Activated T-cell treated with anti-CD3 and anti-CD28 coated beads, Interleukin-2, amount 50 U/mL, for 4 hours (primary cell): ENCODE measurements at places on chromosomes 4 and X.
A peak's percentile ranks its signal among the peaks of the same experiment; 100 is the strongest.

GRCh38 chr4:147590249-147590920 is 26.8 kb upstream of the TMEM184C start:
- peak; percentile 13 for DNase-seq

DNA sequence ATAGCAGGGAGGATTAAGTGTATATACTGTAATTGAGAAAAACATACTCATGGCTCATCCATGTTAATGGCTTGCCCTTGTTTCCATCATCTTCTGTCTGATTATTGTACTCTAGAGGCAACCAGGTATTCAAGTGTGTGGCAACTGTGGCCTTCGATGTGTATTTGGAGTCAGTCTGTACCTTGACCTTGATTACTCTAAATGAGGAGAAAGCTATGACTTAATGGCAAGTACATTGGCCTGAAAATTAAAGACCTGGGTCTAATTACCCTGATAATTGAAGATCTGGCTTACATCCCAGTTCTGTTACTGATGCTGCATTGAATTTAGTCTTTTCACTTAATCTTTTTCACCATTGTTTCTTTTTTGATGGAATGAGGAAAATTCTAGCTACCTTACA is 409.2 kb downstream of the CCSER1 start:
- DNase-seq, result no peak

DNA sequence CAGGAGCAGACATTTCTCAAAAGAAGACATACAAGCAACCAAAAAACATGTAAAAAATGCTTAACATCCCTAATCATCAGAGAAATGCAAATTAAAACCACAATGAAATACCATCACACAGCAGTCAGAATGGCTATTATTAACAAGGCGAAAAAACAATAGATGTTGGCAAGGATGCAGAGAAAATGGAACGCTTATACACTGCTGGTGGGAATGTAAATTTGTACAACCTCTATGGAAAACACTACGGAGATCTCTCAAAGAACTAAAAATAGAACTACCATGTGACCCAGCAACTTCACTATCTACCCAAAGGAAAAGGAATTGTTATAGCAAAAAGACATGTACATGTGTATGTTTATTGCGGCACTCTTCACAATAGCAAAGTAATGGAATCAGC is 71.5 kb downstream of the PPP4R3C start:
- DNase-seq, result no peak

DNA sequence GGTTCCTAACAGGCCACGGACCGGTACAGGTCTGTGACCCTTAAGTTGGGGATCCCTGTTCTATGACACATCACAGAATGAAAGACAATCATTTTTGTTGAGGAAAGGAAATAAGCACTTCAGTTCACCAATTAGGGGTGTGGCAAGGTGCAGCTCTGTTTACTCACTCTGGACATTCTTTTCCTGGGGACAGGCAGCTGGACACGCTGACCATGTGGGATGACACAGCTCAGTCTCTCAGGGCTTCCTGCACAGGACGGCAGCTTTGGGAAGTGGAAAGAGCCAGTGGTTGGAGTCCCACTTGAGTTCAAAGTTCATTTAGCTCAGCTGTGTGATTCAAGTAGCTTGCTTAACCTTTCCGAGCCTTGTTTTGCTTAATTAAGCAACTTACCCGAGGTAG is 55.7 kb downstream of the NDNF start:
- DNase-seq, result no peak

- no peak for DNase-seq
Observed at GRCh38 chr4:70452946-70453345, 19.1 kb upstream of the MUC7 start.

- no peak for DNase-seq
Observed at GRCh38 chr4:87196927-87197326, 23.5 kb downstream of the KLHL8 start.

- no peak for DNase-seq
Observed at GRCh38 chrX:5242091-5242790, 986.4 kb downstream of the NLGN4X start.

DNA sequence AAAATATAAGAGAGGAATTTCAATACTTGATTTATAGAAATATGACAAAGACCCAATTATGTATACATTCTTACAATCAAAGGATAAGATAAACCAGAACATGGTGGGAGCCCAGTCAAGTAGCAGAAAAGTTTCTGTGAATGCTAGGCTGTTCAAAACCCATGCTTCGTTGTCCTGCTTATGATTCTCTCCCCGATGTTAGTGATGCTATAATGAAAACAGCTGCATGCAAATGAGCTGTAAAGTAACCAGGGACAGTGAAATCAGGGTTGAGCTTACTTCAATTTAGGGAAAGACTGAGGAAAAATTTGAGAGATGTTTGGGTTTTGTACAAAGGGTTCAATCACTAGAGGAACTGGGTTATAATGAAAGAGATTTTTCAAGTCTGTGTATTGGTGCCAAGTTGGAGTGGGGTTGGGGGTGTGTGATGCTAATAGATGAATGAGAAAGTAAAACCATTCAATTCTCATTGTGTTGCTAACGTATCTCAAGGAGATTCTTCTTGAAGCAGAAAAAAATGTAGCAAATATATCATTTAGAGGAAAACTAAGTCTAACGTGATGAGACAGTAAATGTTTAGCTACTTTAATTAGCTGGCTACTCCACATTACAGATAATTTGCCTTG is 59.3 kb upstream of the PPP1R2C start:
- DNase-seq, result no peak

GRCh38 chr4:146486565-146486964 is 35.2 kb downstream of the SLC10A7 start:
- DNase-seq, result no peak

DNA sequence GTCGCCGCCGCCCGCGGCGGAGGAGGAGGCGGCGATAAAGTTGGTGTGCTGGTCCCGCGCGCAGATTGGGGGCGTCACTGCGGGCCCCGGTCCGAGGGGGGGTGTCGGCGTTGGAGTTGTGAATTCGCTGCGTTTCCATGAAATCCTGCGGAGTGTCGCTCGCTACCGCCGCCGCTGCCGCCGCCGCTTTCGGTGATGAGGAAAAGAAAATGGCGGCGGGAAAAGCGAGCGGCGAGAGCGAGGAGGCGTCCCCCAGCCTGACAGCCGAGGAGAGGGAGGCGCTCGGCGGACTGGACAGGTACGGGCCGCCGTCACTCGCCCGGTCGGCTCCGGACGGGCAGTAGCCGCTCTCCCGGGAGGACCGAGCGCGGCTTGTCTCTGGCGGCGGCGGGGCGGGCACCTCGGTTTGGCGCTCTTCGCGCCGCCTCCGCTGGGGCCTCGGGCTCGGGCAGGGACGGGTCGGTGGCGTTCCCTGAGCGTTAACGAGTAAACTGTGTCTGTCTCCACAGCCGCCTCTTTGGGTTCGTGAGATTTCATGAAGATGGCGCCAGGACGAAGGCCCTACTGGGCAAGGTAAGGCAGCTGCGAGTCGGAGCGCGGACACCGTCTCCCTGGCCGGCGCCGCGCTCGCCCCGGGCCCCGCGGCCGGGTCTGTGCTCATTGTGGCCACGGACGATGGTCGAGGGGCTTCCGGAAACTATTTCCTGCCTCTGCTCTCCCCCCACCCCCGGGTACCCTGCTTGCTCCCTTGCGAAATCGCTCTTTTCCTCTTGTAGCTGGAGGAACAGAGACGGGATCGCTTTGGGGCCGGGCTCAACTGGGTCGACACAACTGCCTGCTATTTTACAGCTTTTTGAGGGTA is 658 bp downstream of the KDM6A start:
- DNase-seq, result peak; percentile 45

DNA sequence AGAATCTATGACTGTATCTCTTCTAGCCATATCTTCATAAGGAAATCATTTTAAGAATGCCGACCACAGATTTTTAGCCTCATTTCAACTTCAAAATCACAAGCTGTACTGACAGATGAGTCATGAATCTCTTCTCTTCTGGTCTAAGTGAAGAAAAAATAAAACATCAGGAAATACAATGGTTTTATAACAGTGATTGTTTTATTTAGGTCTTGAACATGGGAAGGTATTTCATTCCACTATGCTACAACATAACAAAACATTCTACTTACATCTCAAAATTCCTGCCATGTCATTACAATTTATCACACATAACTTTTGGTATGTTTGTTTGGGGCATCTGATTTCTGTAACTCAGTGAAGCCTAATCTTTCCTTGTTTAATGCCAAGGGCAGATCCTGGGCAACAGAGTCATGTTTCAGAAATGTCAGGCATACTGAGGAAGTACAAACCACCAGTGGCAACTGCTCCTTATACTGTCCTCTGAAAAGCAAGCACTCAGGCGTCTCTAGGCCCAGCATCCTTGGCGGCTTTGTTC is 325.0 kb downstream of the PDHA2 start:
- no peak for DNase-seq

- DNase-seq, result no peak
Observed at GRCh38 chr4:36163198-36163597, 81.1 kb downstream of the ARAP2 start.

DNA sequence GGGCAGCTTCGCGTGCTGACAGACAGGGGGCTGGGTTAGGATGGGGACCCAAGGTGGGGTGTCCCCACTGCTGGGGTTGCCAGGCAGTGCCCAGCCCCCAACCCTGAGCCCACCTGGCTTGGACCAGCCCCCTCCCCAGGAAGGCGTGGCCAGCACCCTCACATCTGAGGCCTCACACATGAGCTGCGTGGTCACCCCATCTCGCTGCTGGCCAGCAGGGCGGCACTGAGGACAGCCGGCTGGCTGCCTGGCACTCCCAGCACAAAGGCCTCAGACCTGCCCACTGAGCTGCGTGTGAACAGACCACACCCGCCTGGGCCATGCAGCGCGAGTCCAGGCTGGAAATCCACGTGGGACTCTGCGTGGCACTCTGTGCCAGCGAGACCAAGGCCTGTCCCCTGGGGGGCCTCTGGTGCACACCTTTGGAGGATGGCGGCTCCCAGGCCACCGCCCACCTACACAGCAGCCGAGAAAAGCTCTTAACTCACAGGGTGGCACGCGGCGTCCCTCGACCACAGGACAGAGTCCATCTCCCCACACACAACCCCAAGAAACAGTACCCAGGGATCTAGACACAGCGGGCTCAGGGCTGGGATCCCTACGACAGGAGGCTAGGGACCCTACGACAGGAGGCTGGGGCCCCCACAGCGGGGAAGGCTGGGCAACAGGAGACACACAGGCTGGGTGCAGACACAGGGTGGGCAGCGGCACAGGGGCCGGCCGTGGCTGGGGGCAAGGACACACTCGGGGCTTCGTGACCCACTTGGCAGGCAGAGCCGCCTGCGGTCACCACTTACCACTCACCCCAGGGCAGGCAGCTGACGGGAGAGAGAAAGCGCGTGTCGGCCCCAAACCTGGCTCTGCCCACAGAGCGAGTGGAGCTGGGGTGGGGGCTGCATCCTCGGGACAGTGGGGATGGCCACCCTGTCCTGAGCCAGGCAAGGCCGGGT is 9.8 kb downstream of the DGKQ start:
- no peak for DNase-seq

GRCh38 chrX:93419642-93420041 is 253.7 kb downstream of the NAP1L3 start:
- no peak for DNase-seq

DNA sequence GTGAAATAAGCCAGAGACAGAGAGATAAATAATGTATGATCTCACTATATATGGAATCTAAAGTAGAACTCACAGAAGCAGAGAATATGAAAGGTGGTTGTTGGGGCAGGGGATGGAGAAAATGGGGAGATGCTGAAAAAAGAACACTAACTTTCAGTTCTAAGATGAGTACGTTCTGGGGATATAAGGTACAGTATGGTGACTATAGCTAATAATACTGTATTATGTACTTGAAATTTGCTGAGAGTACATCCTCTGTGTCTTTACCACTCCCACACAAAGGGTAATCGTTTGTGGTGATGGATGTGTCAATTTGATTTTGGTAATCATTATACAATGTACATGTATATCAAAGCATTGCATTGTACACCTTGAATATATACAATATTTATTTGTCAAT is 6.6 kb downstream of the FBXL5 start:
- DNase-seq, result no peak

- DNase-seq, result no peak
Observed at GRCh38 chr4:55571806-55572205, 20.2 kb downstream of the PDCL2 start.

GRCh38 chrX:110741213-110741796 is 54.3 kb downstream of the CHRDL1 start:
- no peak for DNase-seq

GRCh38 chr4:87939978-87940690 is 35.4 kb upstream of the SPP1 start:
- DNase-seq, result no peak

DNA sequence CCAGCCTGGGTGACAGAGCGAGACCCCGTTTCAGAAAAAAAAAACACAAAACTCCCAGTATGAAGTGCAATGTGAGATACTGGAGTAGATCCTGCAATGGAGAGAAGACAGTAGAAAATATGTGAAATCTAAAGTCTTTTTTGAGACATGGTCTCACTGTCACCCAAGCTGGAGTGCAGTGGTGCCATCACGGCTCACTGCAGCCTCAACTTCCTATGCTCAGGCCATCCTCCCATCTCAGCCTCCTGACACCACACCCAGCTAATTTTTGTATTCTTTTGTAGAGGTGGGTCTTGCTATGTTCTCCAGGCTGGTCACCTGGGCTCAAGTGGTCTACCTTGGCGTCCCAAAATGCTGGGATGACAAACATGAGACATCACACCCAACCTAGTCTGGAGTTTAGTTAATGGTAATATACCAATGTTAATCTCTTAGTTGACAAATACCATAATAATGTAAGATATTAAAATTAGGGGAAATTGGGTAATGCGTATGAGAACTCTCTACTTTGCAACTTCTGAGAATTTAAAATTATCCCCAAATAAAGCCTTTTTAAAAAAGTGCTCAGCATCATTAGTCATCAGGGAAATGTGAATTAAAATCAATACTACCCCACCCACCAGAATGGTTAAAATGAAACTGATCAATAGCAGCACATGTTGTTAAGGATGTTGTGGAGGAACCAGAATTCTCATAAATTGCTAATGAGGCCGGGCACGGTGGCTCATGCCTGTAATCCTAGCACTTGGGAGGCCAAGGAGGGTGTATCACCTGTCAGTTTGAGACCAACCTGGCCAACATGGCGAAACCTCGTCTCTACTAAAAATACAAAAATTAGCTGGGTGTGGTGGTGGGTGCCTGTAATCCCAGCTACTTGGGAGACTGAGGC is 15.0 kb downstream of the RBMX start:
- no peak for DNase-seq

- DNase-seq, result no peak
Observed at GRCh38 chr4:157727163-157727562, 445.7 kb downstream of the GASK1B start.

DNA sequence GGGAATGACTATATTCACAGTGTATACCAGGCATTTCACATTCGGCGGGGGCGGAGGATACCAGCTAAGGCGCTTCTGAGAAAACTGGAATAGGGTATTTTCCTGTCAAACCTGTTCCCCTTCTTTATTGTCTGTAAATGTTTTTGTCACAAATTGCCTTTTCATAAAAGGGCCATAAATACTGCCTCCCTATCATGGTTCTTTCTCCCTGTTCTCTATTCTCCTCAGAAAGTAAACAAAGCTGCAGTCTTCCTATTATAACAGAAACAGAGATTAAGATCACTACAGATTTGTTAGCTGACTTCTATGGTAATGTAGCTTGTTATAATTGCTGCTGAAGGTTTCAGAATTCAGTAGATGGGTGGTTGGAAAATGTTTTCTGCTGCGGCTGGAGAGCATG is 32.2 kb downstream of the MID2 start:
- DNase-seq, result no peak

- DNase-seq, result no peak
Observed at GRCh38 chr4:47510506-47511143, 25.6 kb downstream of the ATP10D start.

GRCh38 chrX:9433596-9433995 is 31.3 kb upstream of the TBL1X start:
- DNase-seq, result no peak
